Temporal lobe (tissue), 4 donors: ENCODE measurements at places on chromosomes 6 and 20. TPM values are rescaled to one million over a fixed set of nuclear protein-coding genes. Genes with fewer than 3 reads are reported as not detected.

The TRAPPC3L gene
- under 0.01 TPM for total RNA-seq

The PDRG1 gene
- total RNA-seq = 7.1 TPM

The ADGB gene
- total RNA-seq = 0.25 TPM

The NKAPL gene
- 0.98 TPM for total RNA-seq

The FOXQ1 gene
- 1.7 TPM for total RNA-seq

The SIRPG gene
- total RNA-seq = not detected

The SEMG1 gene
- not detected for total RNA-seq

The DEF6 gene
- total RNA-seq = 0.49 TPM

The UST gene
- 30.0 TPM for total RNA-seq

The SNX21 gene
- total RNA-seq = 12.3 TPM

The BTN3A1 gene
- 22.9 TPM for total RNA-seq

The MCM8 gene
- 3.9 TPM for total RNA-seq

The ARHGAP40 gene
- not detected for total RNA-seq

The SLC4A11 gene
- under 0.01 TPM for total RNA-seq

The LY6G6F gene
- not detected for total RNA-seq

The BMP7 gene
- total RNA-seq = 9.6 TPM

The TBC1D32 gene
- total RNA-seq = 32.2 TPM

The SOX18 gene
- 1.2 TPM for total RNA-seq
